ENCODE measurements at places on chromosomes 7 and 10.

DNA sequence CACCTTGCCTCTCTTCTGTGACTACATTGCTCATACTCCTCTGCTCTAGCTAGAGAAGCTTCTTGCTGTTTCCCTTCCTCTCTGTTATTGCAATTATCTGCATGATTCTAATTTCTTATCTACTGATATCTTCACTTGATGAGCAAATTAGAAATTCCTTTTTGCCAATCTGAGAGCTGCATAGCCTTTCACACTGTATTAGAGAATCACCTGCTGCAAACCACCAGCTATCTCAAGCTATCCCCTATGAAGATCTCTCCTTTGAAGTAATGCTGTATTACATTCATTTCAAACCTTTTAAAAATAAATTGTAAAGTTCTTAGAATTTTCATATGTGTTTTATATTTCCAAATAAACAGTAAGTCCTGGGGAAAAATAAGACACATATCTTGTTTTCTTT is 89.0 kb upstream of the ZNF804B start:
- no peak for DNase-seq

DNA sequence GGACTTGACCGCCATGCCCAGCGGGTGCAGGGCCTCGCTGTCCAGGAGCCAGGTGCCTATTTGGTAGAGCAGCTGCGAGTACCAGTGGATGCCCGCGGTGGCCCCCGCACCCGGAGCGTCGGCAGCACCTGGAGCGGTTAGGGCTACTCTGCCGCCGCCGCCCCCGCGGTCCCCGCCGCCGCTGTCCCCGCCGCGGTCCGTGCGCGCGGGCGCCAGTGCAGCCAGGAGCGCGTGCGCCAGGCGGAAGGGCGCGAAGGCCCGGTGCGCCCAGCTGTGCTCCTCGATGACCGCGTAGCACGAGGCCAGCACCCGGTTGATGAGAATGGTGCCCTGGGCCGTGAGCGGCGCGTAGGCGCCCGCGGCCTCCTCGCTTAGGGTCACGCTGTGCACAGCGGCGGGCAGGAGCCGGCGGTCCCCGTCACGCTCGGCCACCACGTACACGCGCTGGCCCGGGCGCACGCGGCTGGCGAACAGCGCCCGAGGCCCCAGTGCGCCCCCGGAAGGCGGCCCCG is 9.3 kb downstream of the SHH start:
- DNase-seq, result peak; percentile 59

- DNase-seq, result no peak
Measured at GRCh38 chr10:113080061-113080924, 130.2 kb downstream of the TCF7L2 start.

- no peak for DNase-seq
Measured at GRCh38 chr7:151453326-151453791, 13.4 kb upstream of the CRYGN start.
